NCI-H446 (cell line): ENCODE measurements at places on chromosomes 2 and 18.

DNA sequence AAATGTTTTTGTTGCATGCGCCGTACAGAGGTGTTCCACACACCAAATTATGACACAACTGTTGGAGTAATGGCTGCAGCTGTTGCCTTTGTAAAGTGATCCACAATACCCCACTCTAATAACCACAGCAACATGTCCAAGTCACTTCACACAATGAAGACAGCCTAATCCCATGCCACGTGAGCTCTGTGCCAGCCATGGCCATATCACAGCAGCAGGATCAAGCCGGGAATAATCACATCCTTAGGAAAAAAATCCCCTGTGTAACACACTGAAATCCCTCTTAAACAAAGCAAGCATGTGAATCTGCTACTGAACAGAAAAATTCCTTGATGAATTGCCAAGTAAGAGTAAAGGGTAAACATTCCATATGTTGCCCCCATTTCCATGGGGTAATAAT lies 179.5 kb upstream of the PARD3B start:
- DNase-seq = no peak

GRCh38 chr2:98065808-98066207 lies 21.2 kb upstream of the VWA3B start:
- no peak for DNase-seq

- no peak for DNase-seq
Observed at GRCh38 chr2:191488135-191488534, 189.8 kb upstream of the NABP1 start.

DNA sequence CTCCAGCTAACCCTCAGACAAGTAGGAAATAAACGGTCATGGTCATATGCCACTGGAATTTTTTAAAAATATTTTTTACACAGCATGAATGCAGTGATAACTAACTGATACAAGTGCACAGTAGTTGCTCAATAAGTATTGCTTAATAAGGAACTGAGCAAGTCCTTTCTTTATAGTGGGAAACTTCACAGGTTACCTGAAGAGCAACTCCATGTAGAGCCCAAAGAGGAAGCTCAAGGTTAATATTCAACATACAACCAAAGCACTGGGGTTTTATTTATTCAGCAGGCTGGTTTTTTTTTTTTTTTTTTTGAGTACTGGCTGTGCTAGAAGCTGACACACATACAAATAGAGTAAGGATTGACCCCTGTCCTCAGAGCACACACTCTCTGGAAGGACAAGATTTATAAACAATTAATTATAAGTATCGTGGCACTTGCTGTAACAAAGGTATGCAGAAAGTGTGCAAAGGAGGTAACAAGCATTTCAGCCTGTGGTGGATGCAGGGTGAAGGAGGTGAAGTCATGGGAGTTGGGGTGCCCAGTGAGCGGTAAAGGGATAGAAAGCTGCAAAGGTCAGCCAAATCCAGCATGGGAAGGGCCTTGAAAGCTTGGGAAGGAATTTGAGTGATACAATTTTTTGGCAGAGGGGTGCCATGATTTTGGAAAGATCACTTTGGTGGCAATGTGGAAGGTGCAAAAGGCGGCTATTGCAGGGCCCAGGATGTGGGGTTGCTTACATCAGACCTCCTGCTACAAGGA lies 52.7 kb downstream of the ATOH8 start:
- DNase-seq = no peak

DNA sequence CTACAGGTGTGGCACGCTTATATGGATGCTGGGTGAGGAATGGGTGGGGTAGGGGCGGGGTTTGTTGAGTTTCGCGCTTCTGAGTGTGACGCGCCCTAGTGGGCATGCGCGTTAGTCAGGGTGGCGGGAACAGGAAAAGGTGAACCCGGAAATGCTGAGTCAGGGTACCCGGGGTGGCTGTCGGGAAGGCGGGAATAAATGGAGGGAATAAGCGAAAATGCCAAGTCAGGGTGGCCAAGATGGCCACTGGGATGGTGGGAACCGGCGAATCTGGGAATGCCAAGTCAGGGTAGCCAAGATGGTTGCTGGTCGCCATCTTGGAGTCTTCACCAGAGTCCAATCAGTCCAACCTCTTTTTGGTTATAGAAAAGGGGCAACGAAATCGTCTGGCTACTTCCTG lies 585.0 kb downstream of the SUCLG1 start:
- DNase-seq = no peak

GRCh38 chr2:201313362-201313761 lies 43.8 kb downstream of the FLACC1 start:
- no peak for DNase-seq

DNA sequence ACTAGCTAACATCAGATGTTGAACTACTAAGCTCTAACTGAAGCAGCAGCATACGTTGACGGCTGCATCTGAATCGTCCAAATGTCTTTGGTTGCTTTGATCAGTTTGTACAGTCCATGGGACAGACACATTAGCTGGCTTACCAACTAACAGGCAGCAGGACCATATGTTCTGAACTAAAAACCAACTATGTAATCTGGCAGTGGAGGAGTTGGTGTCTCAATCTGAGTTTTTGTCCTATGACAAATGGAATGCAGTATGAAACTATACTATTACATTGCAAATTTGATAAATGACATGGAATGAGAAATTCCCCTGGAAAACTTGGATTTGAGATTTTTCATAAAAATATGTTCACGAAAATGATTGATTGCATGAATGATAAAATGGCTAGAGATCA lies 79.5 kb downstream of the EPHA4 start:
- DNase-seq = peak; percentile 50

DNA sequence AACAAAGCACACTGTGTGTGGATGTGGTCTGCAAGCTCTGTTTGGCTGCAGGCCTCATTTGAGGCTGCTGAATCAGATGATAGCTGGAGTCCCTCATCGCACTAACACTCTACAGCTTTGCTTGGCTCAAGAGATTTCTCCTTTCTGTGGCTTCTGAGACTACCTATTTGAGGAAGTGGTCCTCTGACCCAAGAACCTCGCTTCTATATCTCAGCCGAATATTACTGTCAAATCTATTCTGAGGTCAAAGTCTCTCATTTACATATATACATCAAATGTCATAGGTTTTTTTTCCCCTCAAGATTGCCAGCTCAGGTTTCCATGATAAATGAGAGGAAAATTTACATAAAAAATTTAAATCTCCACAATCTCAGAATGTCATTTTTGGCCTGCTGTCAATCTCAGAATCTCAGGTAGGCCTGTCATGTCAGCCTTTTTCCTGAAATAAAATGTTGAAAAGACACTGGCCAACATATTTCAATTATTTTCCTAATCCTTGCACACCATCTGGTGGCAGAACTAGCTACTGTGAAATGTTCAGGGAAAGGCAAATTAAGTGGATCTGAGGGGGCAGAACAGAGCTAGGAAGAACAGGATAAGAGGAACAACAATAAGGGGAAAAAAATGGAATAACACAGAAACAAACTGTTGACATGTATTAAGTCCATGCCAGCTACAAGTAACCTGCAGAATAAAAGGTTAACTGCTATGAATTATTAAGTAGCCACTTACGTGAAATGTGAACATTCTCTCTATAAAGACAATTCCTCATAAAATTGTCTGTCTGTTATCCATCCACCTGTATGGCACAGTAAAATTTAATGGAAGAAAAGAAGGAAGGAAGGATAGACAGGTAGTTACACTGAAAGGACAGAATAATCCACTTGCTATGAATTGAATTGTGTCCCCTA lies 39.3 kb downstream of the AP1S3 start:
- DNase-seq = peak; percentile 19

DNA sequence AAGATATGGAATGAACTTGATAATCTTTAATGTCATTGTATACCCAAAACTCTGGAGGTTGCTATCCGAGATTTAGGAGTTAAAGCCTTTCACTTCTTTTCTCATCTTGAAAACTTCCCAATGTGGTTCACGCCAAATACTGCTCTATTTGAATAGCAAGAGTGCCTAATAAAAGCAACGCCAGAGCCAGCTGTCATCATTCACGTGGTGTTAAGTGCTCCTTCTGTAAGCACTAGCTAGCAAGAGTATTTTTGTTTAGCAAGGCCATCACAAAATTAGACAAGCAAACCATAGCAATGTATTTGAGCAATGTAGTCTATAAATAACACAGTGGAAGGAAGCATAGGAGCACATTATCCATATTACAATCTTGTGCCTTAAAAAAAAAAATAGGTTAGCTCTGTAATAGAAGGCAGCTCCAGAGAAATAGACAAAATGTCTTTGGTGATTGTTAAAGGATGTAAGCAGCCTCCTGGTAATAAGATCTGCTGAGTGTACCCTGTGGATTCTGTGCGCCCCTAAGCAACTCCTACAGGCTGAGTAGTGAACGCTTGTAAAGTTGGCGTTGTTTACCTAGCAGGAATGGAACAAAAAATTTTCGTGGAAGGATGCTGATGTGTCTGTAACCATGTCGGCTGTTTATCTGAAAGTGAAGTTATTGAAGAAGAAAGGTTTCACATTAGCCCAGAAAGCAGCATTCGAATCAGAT lies 518.0 kb downstream of the CNTNAP5 start:
- DNase-seq = no peak

- no peak for DNase-seq
Observed at GRCh38 chr2:97950329-97951154, 45.2 kb downstream of the TMEM131 start.

DNA sequence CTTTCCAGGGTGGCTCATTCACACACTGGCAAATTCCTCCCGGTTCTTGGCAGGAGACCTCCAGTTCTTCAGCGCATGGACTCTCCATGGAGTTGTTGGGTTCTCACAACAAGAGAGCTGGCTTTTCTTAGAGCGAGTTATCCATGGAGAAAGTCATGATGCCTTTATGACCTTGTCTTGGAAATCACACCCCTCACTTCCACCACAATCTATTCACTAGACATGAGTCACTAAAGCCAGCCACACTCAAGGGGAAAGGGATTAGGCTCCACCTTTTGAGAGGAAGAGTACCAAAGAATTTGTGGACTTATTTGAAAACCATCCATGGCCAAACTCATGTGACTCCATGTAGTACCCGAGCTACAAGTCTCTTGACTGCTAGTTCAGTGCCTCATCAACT lies 160.5 kb downstream of the SETBP1 start:
- DNase-seq = no peak

DNA sequence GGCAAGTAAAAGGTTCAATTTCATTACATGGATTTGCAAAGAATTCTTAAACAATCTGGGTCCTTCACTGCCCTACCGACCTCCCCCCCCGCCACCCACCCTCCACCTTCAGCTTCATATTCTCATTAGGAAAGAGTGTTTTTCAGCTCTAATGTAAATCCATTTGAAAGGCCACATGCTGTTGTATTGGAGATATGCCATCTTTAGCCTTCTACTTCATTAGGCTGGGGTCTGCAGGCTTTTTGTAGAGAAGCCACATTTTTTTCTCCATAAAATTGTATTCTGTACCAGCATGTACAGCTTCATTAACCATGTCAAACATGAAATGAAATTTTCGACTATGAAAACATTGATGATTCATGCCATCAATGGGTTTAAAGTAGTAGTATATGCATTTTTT lies 42.8 kb upstream of the THUMPD2 start:
- peak; percentile 74 for DNase-seq

GRCh38 chr2:13332060-13332459 lies 615.3 kb downstream of the TRIB2 start:
- no peak for DNase-seq

- DNase-seq = no peak
Observed at GRCh38 chr18:22558945-22559385, 141.2 kb upstream of the CTAGE1 start.

DNA sequence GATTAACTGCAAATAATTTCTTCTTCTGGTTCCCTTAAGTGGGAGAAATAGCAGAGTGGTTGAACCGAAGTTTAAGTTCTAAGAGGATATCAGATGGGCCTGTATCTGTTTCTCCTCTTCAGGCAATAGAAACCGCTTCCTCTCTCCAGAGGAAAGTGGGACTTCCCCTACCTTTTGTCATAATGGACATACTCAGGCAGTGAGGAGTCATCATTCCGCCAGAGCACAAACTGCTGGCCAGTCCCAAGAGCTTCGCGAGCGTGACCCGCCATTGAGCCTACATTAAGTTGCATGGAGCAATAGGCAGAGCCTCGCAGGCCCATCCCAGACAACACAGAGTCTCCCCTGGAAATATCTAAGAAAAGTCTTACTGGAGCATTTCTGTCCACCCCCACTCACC lies 158.9 kb downstream of the LDLRAD4 start:
- DNase-seq = no peak

DNA sequence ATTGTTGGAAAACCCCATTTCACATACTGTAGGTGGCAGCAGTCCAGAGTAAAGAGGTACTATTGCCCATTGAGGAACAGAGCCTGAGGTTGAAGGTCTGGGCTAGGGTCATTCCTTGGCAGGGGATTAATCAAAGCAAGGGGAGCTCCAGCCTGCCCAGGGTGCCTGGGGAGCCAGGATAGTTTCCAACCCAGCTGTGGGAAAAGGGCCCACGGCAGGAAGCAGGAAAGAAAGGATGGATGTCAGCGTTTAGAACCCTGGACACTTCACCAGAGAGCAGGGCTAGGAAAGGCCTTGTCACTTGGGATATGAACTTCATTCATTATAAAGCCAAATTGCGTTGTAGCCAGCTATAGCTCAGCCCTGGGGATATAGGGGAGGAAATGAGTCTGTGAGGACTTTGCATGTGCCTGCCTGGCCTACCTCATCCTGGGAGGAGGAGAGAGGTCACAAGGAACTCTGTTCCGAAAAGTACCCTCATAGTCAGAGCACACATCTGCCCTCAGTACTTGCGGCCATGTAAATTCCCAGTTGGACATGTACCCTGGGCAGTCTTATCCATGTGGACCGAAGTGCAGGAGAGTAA lies 140.2 kb upstream of the COPS8 start:
- DNase-seq = no peak

DNA sequence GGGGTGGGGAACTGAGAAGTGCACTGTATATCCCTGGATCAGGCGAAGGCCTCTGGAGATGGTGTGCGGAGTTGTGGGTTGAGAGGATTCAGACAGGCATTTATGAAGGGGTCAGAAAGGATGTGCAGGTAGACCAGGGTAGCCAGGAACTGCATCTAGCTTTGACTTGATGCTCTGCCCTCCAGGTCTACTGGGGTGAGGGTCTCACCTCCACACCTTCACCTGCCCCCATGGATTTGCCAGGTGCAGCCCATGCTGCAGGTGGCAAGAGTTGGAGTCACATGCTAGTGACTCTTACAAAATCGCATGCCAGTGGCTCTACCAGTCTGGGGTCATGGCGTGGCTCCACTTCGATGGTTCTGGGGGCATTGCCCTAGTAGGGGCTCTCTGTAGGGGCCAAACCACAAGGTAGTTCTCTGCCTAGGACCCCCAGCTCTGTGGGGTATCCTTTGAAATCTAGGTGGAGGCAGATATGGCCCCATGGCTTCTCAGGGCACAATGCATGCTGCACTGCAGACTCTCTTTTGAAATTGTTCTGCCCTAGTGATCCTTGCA lies 18.9 kb upstream of the KCNF1 start:
- no peak for DNase-seq

- no peak for DNase-seq
Observed at GRCh38 chr2:113967272-113967671, 77.4 kb downstream of the ACTR3 start.

DNA sequence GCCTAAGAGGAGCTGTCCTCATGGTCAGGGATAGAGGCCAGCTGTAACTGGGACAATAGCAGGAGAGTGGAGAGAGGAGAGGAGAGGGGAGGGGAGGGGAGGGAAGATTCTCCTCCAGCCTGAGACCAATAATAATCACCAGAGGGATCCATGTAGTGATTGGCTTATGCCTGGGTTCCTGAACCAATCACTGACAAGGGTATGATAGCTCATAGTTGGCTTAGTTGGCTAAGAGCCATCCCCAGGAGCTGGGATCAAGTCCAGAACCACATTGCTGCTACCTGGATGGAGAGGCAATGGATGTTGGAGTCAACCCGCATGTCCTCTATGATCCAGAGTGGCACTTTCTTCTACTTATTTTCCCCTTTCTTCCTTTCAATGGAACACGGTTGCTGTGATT lies 7.7 kb upstream of the ST8SIA5 start:
- no peak for DNase-seq

GRCh38 chr2:54840559-54841468 lies 117.4 kb downstream of the EML6 start:
- DNase-seq = no peak
